ENCODE measurements at places on chromosomes 7 and 10.

- DNase-seq, result no peak
Measured at GRCh38 chr7:102234801-102235550, 51.7 kb upstream of the SH2B2 start.

DNA sequence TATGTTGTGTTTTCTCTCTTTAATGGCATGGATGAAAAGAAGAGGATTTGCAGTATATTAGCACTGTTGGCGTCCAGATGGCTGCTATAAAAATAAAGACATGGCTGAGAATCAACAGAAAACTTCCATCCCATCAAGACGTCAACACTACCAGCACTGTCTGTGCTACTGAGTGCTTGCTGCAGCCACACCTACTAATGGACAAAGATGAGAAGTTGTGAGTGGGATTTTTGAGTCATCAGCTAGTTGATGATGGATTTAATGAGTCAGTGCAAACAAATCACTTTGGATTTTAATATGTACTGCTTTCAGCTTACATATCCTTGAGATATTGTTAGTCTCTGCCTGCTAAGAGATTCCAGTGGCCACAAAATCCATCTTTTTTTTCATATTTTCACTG, 631.0 kb upstream of the ANKRD30A start:
- no peak for DNase-seq

GRCh38 chr7:94394437-94395140, at the start of gene COL1A2:
TSS of gene COL1A2 (plus strand) at chr7:94394895. CDS start at chr7:94395032, 137 bp downstream.
- DNase-seq, result peak; percentile 95

DNA sequence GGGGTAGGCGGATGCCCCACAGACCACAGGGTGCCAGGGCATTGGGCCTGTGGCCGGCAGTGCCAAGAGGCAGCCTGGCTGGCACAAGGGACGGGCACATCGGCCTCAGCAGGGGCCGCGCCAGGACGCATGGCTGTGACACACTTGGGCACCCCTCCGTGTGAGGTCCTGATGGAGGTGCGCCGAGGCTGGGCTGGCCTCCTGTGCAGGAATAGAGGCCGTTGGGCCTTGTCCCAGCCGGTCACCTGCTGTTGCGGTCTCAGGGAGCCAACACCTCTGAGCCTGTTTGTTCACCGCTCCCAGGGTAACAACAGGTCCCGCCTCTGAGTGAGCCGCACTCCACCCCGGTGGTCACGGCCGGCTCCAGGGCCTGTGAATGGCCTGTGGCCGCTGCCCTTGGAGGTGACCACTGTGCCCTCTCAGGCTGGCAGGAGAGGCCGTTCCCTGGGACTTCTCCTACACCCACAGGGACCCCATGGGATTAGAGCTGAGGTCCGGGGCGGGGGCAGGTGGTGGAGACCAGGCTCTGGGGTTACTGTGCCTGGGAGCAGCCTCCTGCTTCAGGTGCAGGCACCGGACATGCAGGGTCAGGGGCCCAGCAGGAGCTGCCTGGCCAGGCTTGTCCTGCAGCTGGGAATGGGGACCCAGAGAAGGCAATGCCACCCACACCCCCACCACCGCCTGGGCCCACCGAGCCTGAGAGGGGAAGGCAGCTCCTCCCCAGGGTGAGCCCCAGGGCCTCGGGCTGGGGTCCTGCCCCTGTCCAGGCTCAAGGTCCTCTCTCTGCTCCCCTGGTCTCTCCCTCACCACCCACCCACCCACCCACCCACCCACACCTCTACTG, 12.0 kb downstream of the PWWP2B start:
- DNase-seq, result no peak

- no peak for DNase-seq
Measured at GRCh38 chr10:94358480-94358879, 4.3 kb downstream of the NOC3L start.

DNA sequence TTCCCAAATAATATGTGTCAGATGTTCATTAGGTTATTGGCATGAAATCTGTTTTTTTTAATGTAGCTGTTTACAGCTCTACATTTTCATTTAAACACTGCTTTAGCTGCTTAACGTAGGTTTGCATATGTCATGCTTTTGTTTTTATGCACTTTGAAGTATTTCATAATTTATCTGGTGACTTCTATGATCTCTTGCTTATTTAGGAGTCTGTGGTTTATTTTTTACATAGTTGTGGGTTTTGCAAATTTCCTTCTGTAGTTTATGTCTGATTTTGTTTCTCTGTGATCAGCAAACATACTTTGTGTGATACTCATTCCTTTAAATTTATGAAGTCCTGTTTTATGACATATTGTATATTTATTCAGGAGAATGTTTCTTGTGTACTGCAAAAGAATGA, 606.5 kb upstream of the PFKP start:
- no peak for DNase-seq

- no peak for DNase-seq
Measured at GRCh38 chr7:156445997-156446761, 194.4 kb upstream of the RNF32 start.

- no peak for DNase-seq
Measured at GRCh38 chr7:29398011-29398410, 165.6 kb upstream of the PRR15 start.

DNA sequence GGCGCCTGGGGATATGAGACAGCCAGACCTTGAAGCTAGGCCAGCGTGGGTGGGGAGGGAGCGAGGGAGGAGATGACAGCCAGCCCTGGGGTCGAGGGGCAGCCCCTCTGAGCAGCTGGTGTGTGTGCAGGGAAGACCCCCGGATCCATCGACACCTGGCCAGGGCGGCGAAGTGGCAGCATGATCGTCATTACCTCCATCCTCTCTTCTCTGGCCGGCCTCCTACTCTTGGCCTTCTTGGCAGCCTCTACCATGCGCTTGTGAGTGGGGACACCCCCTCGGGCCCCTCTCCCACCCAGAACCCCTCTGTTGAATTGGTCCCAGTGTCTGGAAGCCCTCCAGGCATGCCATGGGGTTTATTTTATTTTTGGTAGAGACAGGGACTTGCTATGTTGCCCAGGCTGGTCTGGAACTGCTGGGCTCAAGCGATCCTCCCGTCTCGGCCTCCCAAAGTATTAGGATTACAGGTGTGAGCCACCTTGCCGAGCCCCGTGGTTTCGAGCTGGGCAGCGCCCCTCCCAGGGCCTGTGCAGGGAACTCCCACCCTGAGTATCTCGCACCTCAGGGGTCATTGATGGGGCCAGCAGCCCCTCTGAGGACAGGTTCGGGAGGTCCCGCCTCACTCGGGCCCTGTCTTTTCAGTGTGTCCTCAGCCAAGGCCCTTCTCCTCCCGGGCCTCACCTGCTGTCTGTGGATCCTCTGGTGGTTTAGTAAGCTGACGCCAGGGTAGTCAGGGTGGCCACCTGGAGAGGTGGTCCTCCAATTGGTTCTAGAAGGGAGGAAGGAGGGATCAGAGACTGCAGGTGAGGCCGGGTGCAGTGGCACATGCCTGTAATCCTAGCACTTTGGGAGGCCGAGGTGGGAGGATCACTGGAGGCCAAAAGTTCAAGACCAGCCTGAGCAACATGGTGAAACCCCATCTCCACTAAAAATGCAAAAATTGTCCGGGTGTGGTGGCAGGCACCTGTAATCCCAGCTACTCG, 3.8 kb downstream of the UPK3B start:
- no peak for DNase-seq

DNA sequence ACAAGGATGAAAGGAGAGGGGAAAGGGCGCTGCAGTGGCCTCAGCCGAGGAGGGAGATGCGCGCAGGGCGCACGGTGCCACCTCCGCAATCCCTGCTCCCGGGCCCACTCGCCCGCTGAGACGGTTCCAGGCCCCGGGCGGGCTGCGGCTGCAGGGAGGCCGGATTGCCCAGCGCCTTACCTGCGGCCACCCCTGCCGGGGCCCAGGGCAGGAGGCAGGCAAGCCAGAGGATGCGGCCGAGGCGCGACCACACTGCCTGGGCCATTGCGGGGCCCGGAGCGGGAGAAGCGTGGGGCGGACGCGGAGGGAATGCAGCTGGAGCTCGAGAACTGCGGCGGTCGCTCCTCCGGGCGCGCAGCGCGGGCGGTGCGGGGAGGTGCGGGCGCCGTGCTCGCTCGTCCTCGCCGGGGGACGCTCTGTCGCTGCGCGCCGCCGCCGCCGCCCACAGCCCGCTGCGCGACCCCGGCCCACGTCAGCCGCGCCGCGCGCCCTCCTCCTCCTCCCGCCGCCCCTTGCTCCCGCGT, at the start of gene TMEM130:
TMEM130 (minus strand) TSS at position 418 of the 524 bp plus-strand sequence; CDS start at position 265, 153 bp downstream.
- DNase-seq, result no peak

DNA sequence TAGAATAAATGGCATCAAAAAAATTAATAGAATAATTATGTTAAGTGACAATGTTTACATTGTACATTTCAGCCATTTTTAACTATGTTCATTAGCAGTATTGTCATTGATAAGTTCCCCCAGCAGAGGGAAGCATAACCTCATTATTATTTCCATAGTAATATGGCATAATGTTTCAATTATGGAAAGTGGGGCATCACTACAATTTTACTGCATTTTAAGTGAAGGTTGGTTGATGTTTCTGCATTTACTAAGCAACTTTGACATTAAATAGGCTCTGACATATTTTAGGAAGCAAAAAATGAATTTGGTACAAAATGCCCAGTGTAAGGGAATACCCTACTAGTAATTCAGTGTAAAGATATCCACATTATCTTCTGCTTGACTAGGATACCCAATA, 218.3 kb downstream of the SEMA3A start:
- DNase-seq, result no peak

- no peak for DNase-seq
Measured at GRCh38 chr7:52831321-52831720, 204.1 kb upstream of the POM121L12 start.

- no peak for DNase-seq
Measured at GRCh38 chr7:101542527-101543241, 86.4 kb downstream of the MYL10 start.

DNA sequence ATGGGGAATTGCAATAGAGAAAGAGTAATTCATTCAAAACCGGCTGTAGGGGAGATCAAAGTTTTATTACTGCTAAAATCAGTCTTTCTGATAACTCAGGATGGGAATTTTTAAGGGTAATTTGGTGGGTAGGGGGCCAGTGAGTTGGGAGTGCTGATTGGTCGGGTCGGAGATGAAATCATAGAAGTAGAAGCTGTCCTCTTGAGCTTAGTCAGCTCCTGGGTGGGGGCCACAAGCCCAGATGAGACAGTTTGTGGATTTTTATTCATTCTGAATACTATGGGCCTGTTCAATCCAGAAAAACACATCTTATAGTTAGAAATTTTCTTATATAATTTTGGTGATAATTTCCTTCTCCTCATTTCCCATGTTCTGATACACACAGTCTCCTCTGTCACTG, 25.4 kb downstream of the CALD1 start:
- DNase-seq, result no peak

- no peak for DNase-seq
Measured at GRCh38 chr7:135733603-135734342, 5.8 kb upstream of the SLC13A4 start.

- DNase-seq, result peak; percentile 81
Measured at GRCh38 chr7:35985126-35985754, 167.8 kb upstream of the EEPD1 start.

DNA sequence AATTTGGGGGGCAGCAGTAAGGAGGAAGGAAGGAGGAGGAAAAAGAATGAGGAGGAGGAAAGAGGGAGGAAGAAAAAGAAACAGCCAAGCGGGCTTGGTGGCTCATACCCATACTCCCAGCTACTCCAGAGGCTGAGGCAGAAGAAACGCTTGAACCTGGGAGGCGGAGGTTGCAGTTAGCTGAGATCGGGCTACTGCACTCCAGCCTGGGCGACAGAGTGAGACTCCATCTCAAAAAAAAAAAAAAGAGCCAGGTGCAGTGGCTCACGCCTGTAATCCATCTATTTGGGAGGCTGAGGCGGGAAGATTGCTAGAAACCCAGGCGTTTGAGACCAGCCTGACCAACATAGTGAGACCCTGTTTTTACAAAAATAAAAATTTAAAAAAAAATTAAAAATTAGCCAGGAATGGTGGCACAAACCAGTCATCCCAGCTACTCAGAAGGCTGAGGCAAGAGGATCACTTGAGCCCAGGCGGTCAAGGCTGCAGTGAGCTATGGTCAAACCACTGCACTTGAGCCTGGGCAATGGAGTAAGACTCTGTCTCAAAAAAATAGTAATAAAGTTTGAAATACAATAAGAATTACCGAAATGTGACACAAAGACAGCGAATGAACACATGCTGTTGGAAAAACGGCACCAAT, 14.1 kb upstream of the CRCP start:
- DNase-seq, result no peak

- DNase-seq, result no peak
Measured at GRCh38 chr7:131431289-131431688, 103.6 kb downstream of the MKLN1 start.

DNA sequence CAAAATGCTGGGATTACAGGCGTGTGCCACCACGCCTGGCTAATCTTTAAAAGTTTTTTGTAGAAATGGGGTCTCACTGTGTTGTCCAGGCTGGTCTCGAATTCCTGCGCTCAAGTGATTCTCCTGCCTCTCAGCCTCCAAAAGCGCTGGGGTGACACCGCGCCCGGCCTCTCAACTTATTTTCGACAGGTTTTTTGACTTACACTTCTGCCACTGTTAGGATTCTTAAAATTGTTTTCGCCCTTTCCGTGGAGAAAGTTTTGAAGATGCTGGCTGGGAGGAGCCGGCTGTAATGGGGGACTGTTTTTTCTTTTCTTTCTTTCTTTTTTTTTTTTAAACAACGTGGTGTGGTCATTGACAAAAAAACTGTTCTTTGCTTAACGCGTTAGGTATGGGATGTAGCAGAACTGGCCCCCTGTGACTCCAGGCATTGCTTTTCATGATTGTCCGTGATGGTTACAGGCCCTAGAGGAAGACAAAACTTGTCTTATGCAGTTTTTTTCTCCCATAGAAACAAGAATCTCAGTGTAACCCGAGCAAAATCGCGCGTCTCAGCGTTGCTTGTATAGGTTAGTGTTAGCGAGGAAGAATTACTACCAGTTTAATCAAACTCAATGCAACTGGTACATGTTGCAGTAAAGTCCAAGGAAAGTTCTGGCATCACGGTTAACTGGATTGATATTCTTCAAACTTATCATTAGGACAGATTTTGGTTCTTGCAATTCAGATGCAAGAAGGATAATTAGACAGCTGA, 72.2 kb downstream of the DAGLB start:
- DNase-seq, result no peak

DNA sequence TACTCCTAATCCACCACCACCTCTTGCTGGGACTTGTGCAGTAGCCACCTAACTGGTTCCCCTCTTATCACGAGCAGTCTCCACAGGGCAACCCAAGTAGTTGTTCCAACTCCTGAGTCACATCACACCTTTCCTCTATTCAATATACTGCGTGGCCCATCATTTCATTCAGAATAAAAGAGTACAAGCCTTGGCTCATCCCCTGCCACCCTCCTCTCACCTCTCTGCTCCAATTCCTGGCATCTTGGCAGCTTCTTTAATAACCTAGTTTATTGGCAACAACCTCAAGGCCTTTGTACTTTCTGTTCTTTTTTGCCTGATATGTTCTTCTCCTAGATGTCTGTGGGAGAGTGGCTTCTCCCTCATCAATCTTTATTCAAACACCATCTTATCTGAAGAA, 199.4 kb downstream of the KIAA1217 start:
- DNase-seq, result no peak

DNA sequence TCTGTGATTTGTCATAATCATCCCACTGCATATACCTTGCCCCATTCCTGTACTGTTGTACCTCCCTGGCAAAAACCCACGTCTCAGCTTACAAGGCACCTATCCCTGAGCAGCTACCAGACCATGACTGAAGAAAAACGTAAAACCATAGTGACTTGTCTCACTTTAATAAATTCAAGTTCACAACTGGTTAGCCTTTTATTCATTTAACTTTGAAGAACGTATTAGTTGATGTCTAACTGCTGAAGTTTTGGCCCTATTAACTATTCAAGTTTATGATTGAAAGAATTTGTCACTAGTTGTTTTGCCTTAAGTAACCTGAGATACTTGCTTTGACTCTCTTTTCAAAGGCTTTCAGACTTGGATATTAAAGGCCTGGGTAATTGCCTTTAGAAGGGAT, 59.7 kb downstream of the GALNT11 start:
- DNase-seq, result no peak

GRCh38 chr10:70528314-70528713, 49.7 kb downstream of the PALD1 start:
- DNase-seq, result no peak

All from coronary artery (tissue), 2 donors.